ENCODE measurements at places on chromosomes 1 and 21.

DNA sequence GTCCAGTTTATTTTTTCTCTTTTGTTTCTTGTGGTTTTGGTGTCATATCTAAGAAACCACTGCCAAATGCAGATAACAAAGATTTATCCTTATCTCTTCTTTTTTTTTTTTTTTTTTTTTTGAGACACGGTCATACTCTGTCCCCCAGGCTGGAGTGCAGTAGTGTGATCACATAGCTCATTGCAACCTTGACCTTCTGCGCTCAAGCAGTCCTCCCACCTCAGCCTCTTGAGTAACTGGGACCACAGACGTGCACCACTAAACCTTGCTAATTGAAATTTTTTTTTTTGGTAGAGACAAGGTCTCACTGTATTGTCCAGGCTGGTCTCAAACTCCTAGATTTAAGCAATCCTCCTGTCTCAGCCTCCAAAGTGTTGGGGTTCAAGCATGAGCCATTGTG lies 8.9 kb downstream of the SLC66A1 start:
- DNase-seq = no peak

DNA sequence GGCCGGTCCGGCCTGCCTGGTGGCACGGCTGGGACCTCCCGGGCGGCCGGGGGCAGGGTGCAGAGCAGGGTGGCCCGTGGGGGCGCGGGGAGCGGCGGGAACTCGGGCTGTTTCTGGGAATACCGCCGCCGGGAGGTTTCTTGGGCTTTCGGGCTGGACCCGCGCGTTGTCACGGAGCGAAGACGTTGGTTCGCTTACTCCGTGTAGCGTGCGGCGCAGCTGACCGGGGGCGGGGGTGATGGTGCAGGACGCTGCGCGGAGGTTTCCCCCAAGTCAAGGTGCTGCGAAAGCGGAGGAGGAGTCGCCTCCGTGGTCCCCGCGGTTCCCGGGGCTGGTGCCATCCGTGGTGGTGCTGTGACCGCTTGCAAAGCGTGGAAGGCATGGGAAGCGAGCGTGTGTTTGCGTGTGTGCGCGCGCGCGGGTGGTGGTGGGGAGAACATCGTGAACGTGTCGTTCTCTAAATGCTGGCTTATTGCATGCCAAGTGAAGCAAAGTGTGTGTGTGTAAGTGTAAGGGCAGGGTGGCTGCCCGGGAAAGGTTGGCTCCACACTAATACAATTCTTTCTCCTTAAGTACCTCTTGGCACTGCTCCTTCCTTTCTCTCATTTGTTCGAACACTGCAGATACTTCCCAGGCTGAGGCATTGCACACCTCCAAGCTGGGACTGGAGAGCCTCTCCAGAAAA lies 1.1 kb downstream of the RYR2 start:
- no peak for DNase-seq

GRCh38 chr1:34900775-34901502 lies 28.5 kb downstream of the DLGAP3 start:
- DNase-seq = no peak

DNA sequence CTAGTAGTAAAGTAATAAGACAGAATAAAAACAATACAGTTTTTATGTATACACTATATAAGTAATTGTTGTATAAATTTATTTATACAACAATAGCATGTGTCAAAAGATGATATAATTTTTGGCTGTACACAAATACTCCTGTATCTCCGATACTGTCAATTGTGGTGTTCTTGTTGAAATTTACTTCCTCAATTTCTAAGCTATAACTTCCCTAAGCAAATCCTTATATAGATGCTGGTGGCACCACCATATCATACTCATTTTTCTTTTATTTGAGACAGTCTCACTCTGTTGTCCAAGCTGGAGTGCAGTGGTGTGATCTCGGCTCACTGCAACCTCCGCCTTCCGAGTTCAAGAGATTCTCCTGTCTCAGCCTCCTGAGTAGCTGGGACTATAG lies 141.0 kb upstream of the HP1BP3 start:
- no peak for DNase-seq

DNA sequence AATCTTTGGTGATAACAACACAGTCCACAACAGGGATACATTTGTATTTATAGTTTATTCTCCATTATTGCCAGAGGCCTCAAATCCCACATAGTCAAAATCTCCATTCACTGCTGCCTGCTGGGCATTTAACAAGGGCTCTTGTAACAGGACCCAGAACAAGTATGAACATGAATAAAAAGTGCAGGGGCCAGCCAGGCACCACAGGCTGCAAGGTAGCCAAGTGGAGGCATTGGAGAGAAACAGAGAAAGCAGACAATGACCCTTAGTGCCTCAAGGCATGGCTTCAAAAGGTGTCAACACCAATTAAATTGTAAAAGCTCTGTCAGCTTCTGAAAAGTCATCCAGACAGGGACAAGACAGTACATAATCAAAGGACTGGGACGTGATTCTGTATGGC lies 116.8 kb downstream of the ATP6V1G3 start:
- DNase-seq = no peak

DNA sequence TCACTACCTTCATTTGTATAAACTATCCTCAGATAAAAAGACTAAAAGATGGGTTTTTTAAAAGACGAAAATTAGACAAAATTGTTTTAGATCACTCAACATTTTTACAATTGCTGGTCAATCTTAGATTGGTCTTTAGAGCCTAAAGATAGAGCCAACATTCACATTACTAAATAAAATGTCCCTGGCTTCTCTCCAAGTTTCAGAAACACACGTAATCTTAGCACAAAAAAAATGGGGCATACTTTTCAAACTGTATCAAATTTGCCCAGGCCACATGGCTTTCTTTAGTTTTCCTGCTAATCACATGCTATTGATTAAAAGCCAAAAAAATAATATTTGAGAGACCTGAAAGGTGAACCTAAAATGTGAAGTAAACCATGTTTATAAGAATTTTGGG lies 288.1 kb downstream of the DPYD start:
- no peak for DNase-seq

DNA sequence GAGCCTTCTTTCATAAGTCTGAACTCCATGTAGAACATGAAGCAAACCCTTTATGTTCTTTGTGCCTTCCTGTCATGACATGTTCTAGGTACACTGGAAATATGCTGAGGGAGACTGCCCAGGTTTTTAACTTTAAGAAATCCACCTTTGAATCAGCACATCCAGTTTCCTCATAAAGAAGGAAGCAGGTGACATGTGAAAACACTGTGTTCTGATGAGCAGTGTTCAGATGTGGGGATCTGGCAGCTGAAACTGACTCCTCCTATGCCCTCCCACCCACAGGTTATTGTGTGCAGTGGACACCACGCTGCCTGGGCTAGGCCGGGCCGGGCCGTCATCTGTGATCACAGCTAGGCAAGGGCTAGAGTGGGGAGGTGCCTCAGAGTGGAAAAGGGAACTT lies 51.1 kb downstream of the CNN3 start:
- DNase-seq = no peak

GRCh38 chr21:33892853-33893252 lies 22.8 kb downstream of the ATP5PO start:
- DNase-seq = no peak

- DNase-seq = no peak
These were observed 99.9 kb downstream of the GLUL start for GRCh38 chr1:182291584-182292192.

- DNase-seq = peak; percentile 23
These were observed 58.4 kb upstream of the CXADR start for GRCh38 chr21:17454315-17455027.

DNA sequence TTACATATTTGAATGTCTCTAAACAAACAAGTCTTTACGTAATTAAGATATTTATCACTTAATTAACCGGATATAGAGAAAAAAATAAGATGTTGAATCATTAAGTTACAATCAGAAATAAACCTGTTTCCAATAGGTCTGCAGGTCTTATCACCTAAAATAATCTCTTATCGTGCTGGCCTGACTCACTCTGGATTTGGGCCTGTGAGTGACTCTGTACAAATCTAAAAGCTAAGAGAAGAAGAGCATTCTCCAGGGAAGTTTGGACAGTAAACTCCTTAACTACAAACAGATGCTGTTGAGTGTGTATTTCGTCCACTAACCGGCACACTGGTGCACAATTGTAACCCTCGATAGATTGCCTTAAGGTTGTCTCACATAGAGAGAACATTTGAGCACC lies 25.3 kb downstream of the CEP104 start:
- no peak for DNase-seq

DNA sequence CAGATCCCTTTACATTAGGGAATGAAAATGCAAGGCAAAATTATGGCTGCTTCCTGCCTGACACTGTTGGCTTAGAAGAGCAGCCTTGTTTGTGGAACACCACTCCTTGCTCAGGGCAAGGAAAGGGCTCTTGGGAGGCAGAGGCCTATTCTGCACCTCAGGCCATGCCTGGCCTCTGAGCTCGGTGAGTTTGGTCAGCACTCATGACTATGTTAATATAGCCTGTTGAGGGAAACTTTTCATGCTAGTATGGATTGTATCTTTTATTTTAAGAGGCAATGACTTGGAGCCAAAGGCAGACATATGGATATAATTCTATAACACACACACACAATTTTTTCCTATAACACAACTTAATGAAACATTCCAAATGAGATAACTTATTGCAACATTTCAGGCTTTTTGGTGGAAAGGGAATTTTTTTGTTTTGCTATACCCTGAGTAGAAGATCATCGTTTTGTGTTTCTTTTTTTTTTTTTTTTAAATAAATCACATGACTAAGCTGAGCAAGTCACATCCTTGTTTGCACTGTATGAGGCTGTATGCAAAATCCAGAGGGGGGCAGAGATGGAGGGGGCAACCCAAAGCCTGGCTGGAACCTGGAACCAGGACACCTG lies 5.6 kb upstream of the YRDC start:
- no peak for DNase-seq

DNA sequence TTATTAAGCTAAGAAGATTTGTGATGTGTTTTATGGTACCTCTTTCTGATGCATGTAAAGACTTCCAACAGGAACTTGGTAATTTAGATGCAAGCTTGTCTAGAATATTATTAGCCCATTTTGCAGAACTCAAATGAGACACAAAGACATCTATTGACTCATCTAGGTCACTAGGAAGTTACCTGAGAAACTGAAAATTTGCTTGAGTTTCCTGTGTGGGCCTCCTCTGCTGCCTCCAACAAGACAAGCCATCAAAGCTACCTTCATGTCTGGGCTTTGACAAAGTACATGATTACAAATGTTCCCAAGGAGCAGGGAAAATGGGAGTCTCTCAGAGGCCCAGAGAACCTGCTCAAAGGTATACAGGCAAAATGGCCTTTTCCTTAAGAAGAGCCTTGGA lies 5.6 kb downstream of the RUNX1 start:
- DNase-seq = no peak

GRCh38 chr1:78519446-78519845 lies 28.7 kb downstream of the PTGFR start:
- DNase-seq = no peak

DNA sequence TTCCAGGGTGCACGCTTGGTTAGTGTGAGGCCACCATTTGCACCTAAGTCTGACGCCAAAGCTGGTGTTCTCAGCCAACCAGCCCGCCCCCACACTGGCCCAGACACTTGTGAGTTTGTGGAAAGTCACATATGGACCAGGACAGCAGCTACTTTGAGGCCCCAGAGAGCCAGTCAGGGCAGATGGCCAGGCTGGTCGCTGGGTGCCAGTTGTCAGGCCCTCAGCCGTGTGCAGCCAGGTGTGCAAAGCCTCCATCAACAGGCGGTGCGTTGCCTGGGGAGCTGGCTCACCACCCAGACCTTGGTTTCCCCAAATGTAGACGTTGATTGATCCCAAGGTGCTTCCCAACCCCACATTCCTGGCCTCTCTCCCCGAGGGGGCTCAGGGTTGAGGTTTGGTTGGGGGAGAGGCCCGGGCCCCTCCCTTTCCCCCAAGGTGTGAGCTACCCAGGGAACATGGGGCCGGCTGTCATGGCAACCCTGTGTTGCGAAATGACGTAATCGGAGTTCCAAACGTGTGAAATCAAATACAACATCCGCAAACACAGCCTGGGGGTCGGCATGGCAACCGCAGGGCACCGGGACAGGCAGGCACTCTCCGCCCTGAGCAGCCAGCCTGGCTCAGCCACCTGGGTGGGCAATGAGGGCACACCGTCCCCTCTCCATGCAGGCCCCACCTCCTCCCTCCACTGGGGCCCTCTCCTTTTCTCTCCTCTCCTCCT lies 42.2 kb upstream of the WNT4 start:
- no peak for DNase-seq

- no peak for DNase-seq
These were observed 35.9 kb downstream of the TMCC2 start for GRCh38 chr1:205263580-205264190.

DNA sequence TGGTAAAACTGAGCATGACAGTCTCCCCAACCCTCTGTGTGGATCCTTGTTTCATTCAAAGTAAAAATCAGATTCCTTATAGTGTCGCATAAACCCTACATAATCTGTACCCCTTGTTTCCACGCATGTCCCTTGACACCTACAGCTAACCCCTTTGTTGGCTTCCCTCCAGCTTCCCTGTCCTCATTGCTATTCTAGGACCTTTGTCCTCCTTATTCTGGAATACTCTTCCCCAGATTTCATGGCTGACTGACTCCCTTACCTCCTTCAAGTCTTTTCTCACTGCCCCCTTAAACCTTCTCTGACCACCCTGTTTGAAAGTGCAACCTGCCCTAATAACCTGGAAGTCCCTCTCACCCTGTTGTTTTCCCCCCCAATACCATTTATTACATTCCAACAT lies 4.0 kb downstream of the RNF11 start:
- DNase-seq = no peak

GRCh38 chr1:231318568-231318967 lies 19.1 kb downstream of the EXOC8 start:
- DNase-seq = no peak

Measured in stimulated activated CD4-positive, alpha-beta T cell treated with anti-CD3 and anti-CD28 coated beads, Interleukin-4, amount 100 ng/mL, for 1 hour (primary cell).